HCT116 (cell line): ENCODE measurements at places on chromosomes 7 and 10. TPM values are rescaled to one million over a fixed set of nuclear protein-coding genes. Genes with fewer than 3 reads are reported as not detected.

DNA sequence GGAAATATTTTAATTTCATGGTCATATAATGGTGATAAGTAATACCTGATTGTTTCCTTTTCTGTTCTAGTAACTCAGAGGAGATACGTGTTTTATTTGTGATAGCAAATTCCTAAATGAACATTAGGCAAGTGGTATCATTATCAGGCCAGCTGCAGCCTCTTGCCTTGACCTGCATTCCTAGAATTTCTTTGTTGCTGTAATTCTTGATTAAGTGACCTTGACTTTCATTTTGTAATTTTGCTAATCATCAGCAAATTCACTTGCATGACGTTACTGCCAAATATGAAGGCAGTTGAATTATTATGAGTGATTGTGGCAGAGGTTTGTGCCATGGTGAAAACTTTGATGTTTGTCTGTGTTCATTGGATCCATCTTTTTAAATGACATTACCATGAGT lies 5.6 kb upstream of the AS3MT start:
- no peak overlapping the region for H3K4me3 ChIP-seq
- H3K4me1 ChIP-seq, result peaks cover 5% of the 10 kb centered on the region
- peaks cover 3% of the 10 kb centered on the region; the same call in 1 of the 2 replicates for H3K36me3 ChIP-seq
- DNase-seq, result no peak
- H3K27ac ChIP-seq, result no peak overlapping the region

Gene AMZ1
- not detected for total RNA-seq

DNA sequence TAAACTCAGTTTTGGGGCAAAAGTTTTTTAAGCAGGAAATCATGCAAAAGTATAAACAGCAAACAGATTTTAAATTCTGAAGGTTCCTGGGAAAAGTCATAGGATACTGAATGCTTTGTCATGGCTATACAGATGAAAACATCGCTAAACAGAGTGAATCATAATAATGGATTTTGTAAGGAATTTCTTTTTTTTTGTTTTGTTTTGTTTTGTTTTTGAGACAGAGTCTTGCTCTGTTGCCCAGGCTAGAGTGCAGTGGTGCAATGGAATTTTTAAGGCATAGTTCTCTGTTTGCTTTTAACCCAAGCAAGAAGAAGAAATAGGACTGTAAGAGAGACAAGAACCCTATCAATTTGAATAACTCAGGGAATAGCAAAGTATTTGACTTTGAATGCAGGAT lies 285.3 kb downstream of the NRG3 start:
- no peak for DNase-seq
- no peaks in the 10 kb centered on the region for H3K36me3 ChIP-seq
- no peaks in the 10 kb centered on the region for H3K4me1 ChIP-seq
- no peaks in the 10 kb centered on the region for H3K27me3 ChIP-seq
- no peak overlapping the region for H3K4me3 ChIP-seq
- H3K27ac ChIP-seq, result no peak overlapping the region

Gene GPR158
- 2.9 TPM for total RNA-seq

Gene CALML5
- total RNA-seq, result not detected

DNA sequence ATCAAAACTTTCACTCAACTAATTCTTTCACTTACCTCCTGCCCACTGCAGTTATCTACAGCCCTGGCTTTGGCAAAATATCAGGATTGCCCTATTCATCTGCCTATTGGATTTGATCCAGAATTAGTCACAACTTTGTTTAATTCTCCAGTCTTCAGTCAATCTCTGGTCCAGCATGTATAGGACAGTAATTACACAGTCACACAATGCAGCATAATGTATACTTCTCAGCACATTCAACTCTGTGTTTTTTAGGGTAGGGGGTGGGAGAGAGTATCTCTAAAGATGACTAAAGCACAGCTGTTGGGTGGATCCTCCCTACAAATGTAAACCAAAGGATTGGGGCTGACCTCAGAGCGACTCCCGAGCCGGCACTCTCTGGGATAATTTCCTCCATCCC lies 17.7 kb upstream of the NRP1 start:
- H3K27ac ChIP-seq, result no peak overlapping the region
- no peaks in the 10 kb centered on the region for H3K27me3 ChIP-seq
- H3K4me3 ChIP-seq, result no peak overlapping the region
